ENCODE measurements at places on chromosomes 3 and 15.

- H3K36me3 ChIP-seq: no peaks in the 10 kb centered on the region
- H3K27me3 ChIP-seq: no peaks in the 10 kb centered on the region
- H3K4me3 ChIP-seq: no peak overlapping the region
- no peak overlapping the region for H3K27ac ChIP-seq
- DNase-seq: no peak
Observed at GRCh38 chr15:26358708-26359107, 414.2 kb downstream of the GABRB3 start.

GRCh38 chr3:123618768-123619484 is 34.1 kb upstream of the HACD2 start:
- H3K36me3 ChIP-seq: no peaks in the 10 kb centered on the region
- H3K4me3 ChIP-seq: no peak overlapping the region
- DNase-seq: no peak

- peak overlapping the region; percentile 61 for H3K4me3 ChIP-seq
- H3K36me3 ChIP-seq: no peaks in the 10 kb centered on the region
- no peak overlapping the region for H3K27ac ChIP-seq
Observed at GRCh38 chr3:53493595-53493962, 832 bp upstream of the CACNA1D start.

- peaks cover 18% of the 10 kb centered on the region for H3K4me1 ChIP-seq
- no peak for DNase-seq
- peak overlapping the region; percentile 16 for H3K27ac ChIP-seq
- no peaks in the 10 kb centered on the region for H3K36me3 ChIP-seq
Observed at GRCh38 chr3:106242781-106243180, 374.0 kb upstream of the CBLB start.

DNA sequence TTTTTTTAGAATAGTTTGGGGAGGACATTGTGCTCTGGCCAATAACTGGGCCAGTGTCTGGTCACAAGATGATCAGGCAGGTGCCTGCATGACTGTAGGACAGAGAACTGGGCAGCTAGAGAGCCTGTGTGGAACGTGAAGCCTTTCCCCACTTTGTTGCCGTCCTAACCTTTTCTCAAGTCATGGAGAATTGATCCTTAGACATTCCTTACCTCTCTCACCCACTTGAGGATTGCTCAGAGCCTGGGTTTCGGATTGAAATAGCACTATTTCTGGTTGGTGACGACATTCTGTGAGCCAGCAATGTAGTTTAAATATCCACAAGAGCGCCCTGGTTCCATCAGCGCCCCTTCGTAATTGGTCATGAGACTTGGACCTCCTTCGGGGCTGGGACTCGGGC is 138.4 kb downstream of the IGF1R start:
- no peak overlapping the region for H3K27ac ChIP-seq
- H3K27me3 ChIP-seq: no peaks in the 10 kb centered on the region
- DNase-seq: no peak
- H3K36me3 ChIP-seq: no peaks in the 10 kb centered on the region
- no peak overlapping the region for H3K4me3 ChIP-seq

DNA sequence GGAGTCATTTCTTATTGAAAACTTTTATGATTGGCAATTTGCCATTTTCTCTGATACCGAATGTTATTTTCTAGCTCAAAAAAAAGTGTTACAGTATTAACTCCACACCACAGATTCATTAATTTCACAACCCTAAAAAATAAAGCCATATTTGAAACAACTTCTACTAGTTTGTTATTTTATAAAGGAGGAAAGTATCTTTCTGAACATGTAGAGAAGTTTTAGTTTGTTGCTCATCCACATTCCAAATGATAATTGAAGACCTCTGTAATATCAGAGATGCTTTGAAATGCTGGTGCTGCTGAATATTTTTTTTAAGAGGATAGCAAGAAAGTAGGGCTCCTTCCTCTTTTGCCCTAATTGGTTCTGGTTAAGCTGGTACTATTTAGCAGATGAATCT is 1.9 kb downstream of the VGLL3 start:
- DNase-seq: no peak
- no peaks in the 10 kb centered on the region for H3K36me3 ChIP-seq
- no peaks in the 10 kb centered on the region for H3K4me1 ChIP-seq
- H3K27ac ChIP-seq: no peak overlapping the region
- H3K4me3 ChIP-seq: no peak overlapping the region

GRCh38 chr15:91855684-91856489 is 2.4 kb downstream of the SLCO3A1 start:
- peak overlapping the region; percentile 4 for H3K4me3 ChIP-seq
- H3K36me3 ChIP-seq: no peaks in the 10 kb centered on the region
- no peak overlapping the region for H3K27ac ChIP-seq
- peaks cover 66% of the 10 kb centered on the region for H3K4me1 ChIP-seq
- no peak for DNase-seq

GRCh38 chr3:115099986-115100571 is 47.0 kb downstream of the ZBTB20 start:
- H3K27ac ChIP-seq: peak overlapping the region; percentile 51
- H3K27me3 ChIP-seq: no peaks in the 10 kb centered on the region
- peak overlapping the region; percentile 78 for H3K4me3 ChIP-seq
- peaks cover 57% of the 10 kb centered on the region for H3K4me1 ChIP-seq
- peaks cover 3% of the 10 kb centered on the region for H3K36me3 ChIP-seq
- DNase-seq: peak; percentile 3

DNA sequence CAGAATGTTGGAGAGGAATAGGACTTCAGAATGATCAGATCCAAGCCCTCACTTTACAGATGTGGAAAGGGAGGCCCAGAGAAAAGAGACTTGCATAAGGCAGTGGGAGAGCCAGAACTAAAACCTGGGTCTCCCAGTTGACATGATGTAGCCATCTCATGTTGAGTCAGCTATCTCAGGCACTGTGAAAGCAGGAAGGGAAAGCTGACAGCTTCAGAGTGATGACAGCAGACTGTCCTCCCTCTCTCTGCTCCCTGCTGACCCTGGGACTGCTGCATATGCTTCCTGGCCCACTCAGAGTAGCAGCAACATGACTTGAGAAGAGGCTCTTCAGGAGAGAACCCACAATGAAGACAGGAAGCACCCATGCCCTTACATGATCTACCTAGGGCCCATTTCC is 14.7 kb downstream of the FHIT start:
- no peaks in the 10 kb centered on the region for H3K4me1 ChIP-seq
- no peaks in the 10 kb centered on the region for H3K36me3 ChIP-seq
- H3K27me3 ChIP-seq: no peaks in the 10 kb centered on the region
- no peak overlapping the region for H3K27ac ChIP-seq
- DNase-seq: peak; percentile 1

DNA sequence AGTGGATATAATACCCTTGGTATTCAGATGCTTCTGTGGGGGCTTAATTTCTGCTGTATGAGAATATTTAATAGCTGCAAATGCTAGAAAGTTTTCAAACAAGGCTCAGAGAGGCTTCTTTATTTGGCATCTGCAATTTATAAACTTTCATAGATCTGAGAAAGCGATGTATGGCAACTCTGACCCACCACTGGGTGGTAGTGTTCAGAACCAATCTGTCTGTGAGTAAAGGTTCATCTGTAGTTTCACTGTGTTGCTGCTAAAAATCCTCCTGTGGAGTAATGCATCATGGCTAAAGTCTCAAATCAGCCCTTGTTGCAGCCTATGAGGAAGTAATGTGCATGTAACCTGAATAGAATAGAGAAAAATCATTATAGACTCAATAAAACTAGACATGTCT is 47.4 kb downstream of the CLSTN2 start:
- H3K4me3 ChIP-seq: no peak overlapping the region
- H3K36me3 ChIP-seq: no peaks in the 10 kb centered on the region
- H3K27ac ChIP-seq: no peak overlapping the region
- DNase-seq: no peak
- H3K27me3 ChIP-seq: no peaks in the 10 kb centered on the region

DNA sequence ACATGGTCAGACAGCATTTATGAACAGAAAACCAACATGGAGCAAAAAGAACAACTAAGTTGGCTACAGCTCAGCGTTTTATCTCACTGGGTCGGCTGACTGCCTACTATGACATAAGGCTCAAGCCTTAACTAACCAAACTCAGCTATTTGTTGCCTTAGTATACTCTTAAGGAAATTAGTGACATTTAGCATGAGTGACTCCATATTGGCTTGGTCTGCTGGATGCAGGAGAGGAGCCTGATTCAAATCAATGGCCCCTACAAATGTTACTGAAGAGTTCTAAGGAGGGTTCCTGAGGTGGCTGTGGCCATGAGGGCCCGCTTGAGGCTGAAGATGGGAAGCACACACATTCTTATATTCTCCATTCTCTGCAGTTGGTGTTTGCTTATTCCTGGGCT is 20.1 kb upstream of the ALDH1L1 start:
- no peak overlapping the region for H3K4me3 ChIP-seq
- H3K27ac ChIP-seq: no peak overlapping the region
- peaks cover 1% of the 10 kb centered on the region for H3K36me3 ChIP-seq
- peaks cover 26% of the 10 kb centered on the region for H3K27me3 ChIP-seq
- no peak for DNase-seq
- no peaks in the 10 kb centered on the region for H3K4me1 ChIP-seq

DNA sequence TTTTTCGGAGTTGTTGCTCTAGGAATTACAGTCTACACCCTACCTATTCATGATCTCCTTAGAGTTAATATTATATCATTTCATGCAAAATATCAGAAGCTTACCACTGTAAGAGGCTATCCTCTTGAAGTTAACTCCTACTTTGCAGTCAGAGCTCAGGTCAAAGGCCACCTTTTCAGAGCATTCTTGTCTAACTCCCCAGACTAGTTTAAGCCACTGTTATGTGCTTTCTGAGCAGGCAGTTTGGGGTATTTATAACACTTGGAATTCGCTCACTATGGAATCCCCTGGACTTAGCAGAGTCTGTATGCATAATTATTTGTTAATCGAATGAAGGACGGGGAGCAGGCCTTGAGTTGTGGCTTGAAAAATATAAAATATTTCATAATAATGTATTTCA is 21.7 kb downstream of the MED12L start:
- no peaks in the 10 kb centered on the region for H3K27me3 ChIP-seq
- H3K4me1 ChIP-seq: no peaks in the 10 kb centered on the region
- H3K4me3 ChIP-seq: no peak overlapping the region
- no peaks in the 10 kb centered on the region for H3K36me3 ChIP-seq
- no peak for DNase-seq

DNA sequence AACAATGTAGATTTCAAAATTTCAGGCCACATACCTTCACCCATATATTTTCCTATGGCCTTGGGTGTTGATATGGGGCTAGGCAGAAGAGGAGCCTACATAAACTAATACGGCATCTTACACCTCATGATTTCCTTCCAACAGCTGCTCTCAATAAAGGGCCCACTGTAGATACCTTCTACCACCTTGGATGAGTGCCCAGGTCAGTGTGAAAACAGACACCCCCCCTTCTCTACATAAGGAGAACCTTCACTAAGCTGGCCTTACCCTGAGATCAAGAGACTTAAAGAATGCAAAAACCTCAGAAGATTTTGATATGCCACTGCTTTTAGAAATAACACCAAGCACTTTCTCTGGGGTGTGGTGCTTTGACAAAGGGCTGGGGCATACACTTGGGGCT is 42.7 kb downstream of the SH3BP5 start:
- no peak overlapping the region for H3K4me3 ChIP-seq
- H3K27me3 ChIP-seq: no peaks in the 10 kb centered on the region
- H3K27ac ChIP-seq: peak overlapping the region; percentile 78
- no peaks in the 10 kb centered on the region for H3K36me3 ChIP-seq

DNA sequence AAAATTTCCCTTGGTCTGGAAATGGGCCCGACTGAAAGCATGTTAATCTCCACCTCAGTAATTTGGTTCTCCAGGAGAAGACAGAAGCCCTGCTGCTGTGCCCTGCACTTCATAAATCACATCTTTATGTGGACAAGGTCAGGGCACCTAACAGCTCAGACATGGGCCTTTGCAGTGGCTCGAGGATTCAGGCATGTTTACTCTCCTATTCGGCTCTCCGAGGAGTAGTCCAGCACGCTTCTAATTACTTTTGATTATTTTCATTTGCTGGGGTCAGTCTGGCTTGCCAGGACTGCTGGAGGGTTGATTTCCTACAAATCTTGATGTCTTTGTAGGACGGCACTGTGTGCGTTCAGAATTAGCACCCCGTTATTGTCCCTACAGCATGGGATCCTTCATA is 511.2 kb downstream of the MECOM start:
- no peaks in the 10 kb centered on the region for H3K36me3 ChIP-seq
- DNase-seq: no peak
- peaks cover 17% of the 10 kb centered on the region for H3K4me1 ChIP-seq

DNA sequence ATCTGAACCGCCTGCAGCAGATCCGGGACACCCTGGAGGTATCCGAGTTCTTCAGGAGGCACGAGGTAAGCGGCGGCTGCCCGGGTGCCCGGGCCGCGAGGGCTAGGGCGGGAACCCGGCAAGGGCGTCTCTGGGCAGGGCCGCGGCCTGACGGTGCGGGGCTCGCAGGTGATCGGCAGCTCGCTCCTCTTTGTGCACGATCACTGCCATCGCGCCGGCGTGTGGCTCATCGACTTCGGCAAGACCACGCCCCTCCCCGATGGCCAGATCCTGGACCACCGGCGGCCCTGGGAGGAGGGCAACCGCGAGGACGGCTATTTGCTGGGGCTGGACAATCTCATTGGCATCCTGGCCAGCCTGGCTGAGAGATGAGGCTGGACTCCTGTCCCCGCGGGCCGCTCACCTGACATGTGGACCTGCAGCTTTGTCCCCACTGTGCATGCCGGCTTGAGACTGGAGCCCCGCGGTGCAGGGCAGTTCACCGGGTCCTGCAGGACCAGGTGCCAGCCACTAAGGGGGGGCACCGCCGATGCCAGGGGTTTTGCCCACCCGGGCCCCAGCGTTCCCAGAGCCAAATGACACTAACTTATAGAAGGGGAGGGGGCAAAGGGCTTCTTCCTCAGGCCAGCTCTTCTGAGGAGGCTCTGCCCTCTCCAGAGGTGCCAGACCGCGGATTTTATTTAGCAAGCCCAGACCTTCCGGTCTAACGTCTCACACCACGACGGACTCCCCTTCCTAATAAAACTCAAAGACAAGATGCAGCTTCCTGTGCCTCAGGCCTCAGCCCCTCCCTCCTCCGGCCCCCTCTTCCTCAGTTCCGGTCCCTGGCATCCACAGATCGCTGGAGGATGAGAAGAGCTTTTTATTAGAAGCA is 9.4 kb downstream of the ITPKA start:
- H3K36me3 ChIP-seq: peaks cover 2% of the 10 kb centered on the region
- peaks cover 30% of the 10 kb centered on the region for H3K4me1 ChIP-seq
- H3K4me3 ChIP-seq: peak overlapping the region; percentile 78
- H3K27ac ChIP-seq: no peak overlapping the region
- peaks cover 64% of the 10 kb centered on the region for H3K27me3 ChIP-seq
- no peak for DNase-seq

DNA sequence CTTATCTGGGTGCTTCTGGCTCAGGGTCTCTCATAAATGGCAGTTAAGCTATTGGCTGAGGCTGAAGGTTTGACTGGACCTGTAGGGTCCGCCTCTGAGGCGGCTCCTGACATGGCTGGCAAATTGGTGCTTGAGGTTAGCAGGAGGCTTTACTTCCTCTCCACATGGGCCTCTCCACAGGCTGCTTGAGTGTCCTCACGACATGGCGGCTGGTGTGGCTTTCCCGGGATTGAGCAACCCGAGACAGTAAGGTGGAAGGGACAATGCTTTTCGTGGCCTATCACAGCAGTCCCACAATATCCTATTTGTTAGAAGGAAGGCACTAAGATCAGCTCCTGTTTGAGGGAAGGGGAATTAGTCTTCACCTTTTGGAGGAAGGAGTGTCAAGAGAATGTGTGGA is 267.3 kb upstream of the LRRFIP2 start:
- no peak overlapping the region for H3K4me3 ChIP-seq
- H3K36me3 ChIP-seq: no peaks in the 10 kb centered on the region
- DNase-seq: no peak
- H3K27ac ChIP-seq: no peak overlapping the region
- no peaks in the 10 kb centered on the region for H3K4me1 ChIP-seq

Measured in activated T-cell treated with anti-CD3 and anti-CD28 coated beads, Interleukin-2, amount 50 U/mL, for 72 hours (primary cell).